ENCODE measurements at places on chromosomes 11 and 22.

DNA sequence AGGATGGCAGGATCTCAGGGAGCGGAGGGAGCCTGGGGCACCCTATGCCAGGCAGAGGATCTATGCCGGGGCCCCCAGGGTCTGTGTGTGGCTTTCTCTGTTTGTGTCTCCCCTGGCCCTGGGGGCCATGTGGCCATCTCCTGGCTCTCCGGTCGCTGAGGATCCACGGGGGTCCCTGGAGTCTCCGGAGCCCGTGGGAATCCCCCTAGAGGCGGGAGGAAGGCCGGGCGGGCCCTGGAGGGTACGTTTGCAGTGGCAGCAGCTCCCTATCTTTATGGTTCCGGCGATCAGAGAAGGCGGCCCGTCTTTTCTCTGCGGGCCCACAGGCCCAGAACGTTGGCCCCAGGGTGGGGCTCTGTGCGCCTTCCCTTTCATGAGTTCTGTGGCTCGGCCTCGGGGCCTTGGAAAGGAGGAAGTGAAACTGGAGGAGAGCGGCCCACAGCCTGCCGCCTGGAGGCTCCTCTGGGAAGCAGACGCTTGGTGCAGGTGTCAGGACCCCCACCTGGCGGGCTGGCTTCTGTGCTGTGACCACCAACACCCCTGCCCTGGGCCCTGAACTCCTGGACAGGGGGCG is 82.1 kb downstream of the KCNQ1 start:
- no peak for DNase-seq

- no peak for DNase-seq
Measured at GRCh38 chr11:5690736-5691135, 1.1 kb downstream of the TRIM22 start.

DNA sequence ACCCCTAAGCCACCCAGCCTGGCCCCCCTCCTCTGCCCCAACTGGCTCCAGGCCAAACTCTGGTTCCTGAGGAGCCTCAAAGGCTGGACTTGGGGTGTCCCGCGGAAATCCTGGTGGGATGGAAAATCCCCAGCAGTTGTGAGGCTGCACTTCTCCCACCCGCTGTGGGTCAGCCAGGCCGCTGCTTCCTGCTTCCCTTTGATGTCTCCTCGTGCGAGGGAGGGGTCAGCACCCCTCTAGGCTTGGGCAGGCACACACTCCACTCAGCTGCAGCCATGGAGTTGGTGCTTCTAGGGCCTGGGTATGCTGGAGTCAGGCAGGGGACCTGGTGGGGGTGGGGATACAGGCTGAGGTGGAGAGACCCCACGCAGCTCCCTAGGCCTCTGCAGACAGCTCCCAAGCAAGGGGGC is 12.0 kb downstream of the KCNQ1OT1 start:
- no peak for DNase-seq

GRCh38 chr11:90204832-90205646 is 17.8 kb downstream of the CHORDC1 start:
- DNase-seq: no peak

- DNase-seq: no peak
Measured at GRCh38 chr22:30902496-30903357, 65.8 kb downstream of the MORC2 start.

Data from activated naive CD8-positive, alpha-beta T cell treated with anti-CD3 and anti-CD28 coated beads for 36 hours (primary cell).